SIG-M5 (cell line): ENCODE measurements at places on chromosomes 5 and 9.

DNA sequence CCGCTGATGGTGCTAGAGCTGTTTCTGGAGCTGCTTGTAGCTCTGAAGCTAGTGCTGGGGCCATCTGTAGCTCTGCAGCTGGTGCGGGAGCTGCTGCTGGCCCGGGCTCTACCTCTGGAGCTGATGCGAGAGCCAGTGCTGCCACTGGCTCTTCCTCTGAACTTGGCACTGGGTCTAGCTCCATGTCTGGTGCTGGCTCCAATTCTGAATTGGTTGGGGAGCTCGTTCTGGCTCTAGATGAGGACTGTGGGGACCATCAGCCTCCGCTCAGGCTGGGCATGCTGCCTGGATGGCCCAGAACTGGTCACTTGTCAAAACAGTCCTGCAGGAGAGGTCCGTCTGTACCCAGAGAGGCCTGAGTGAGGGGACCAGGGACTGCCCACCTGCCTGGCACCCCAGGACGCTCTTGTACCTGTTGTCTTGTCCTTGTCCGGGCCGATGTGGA is 21.5 kb downstream of the OBP2B start:
- no peak for DNase-seq

GRCh38 chr9:101683236-101683635 is 55.2 kb downstream of the GRIN3A start:
- no peak for DNase-seq

DNA sequence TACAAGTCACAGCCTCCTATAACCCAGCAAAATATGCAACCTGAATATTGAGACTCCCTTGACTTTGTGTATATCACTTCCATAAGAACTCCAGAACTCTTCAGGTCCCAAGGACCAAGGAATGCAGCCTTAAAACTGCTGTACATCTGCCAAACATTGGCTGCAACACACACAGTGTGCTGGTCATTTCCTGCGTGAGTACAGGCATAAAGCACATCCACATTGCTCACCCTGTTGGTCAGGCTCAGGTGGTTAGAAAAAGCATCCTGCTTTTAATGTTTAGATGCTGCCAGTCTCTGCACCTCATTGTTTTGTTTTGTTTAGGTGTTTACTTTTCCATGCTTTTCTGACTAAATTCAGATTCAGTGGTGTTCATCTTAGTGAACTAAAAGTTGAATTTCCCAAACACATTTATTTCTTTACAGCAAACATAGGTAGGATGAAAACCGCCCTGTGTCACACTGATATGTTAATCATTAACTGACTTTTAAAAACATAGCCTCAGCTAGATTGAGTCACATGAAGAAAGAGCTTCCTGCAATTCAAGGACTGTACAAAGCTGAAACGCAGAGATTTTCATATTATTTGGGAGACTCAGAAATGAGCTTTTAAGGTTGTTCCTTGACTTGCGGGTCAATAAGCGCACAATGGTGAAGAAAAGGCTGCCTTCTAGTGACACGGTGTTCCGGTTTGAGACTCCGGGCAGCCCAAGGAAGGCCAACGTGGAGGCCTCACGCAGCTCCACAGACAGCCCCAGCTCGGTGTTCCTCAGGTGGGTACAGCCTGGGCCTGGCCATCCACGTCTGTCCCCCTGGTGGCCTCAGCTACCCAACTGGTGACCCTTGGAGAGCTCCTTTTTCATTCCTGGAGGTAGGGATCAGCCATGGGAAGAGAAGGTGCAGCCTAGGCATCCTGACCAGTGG is 52.2 kb upstream of the GRAMD2B start:
- DNase-seq, result no peak

DNA sequence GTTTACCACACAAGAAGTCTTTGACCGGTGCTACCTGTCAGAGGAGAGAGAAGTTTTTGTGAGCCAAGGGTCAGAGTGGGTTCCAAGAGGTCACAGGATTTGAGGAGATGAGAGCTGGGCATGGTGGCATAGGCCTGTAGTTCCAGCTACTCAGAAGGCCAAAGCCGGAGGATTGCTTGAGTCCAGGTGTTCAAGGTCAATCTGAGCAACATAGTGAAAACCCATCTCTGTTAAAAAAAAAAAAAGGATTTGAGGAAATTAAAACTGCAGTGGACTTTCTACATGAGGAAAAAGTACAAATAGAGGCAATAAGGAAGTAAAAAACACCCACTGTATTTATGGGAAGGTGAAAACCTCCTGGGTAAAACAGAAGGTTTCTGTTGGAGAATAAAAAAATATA is 63.8 kb downstream of the PHAX start:
- DNase-seq, result no peak

DNA sequence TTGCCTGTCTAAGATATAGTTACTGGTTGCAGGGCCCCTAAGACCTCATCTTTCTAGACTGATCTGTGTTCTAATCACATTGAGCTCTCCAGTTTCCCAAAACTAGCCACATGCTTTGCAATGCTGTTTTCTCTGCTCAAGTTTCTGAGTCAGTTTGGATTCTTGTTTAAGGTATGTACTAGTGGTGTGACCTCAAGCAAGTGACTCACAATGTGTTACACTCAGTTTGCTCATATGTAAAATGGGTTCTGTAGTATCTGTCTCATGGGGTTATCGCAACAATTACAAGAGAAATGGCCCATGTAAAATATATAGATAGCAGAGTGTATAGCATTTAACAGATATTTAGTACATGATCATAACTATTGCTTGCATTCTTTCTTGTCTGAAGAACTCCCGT is 153.1 kb upstream of the ELL2 start:
- no peak for DNase-seq

DNA sequence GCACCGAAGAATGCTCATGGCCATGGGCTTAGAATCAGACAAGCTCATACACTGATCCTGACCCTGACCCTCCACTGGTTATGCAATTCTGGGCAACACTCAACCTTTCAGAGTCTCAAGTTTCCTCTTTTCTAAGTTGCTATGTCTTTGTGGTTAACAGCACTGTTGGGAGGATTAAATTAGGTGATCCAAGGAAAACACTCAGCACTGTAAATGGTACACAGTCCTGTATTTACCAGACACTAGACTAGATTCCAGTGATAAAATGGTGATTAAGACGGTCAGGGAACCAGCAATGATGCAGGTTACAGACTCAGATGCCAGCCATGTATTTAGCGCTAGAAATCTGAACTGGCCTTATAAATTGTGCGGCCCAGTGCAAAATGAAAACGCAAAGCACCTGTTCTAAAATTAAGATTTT is 8.1 kb downstream of the ARL15 start:
- DNase-seq, result peak; percentile 42

GRCh38 chr9:93577078-93577974 is 942 bp downstream of the PHF2 start:
- no peak for DNase-seq

DNA sequence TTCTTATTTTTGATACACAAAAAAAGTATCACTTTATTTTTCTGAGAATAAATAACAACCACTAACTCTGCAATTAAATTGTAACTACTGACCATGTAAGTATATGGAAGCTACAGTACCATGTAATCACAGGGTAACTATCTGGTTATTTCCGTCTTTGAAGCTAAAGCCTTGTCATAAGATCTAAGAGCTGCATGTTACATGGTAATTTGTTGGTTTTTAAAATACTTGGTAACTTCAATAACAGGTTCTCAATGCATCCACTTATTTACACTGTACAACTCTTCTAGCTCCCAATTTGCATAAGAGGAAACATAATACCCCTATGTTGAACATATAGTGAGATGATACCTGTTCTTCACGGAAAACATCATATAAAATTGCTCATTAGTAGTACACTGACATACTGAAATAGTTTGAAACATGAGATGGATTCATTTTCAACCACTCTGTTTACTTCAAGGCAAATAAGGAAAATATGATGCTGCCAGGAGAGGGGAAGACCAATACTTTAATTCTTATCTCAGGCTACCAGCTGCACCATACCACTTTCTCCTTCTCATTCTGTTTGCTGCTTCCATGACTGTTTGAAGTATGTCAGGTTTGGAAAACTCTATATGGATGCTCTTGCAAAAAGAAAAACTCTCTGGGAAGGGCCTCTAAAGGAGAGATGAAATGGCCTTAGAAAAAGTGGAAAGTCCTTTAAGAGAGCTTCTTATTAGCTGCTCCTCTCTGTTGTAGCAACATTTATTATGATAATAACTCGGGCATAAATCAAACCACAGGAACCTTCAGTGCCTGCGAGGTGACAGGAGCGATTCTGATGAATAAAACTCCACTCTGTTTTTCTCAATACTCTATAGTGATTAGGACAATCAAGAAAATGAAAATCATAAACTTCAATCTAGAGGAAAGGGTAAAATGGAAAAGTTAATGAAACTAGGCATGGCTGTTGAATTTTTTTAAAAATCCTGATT is 150.2 kb downstream of the KIAA0825 start:
- DNase-seq, result no peak

DNA sequence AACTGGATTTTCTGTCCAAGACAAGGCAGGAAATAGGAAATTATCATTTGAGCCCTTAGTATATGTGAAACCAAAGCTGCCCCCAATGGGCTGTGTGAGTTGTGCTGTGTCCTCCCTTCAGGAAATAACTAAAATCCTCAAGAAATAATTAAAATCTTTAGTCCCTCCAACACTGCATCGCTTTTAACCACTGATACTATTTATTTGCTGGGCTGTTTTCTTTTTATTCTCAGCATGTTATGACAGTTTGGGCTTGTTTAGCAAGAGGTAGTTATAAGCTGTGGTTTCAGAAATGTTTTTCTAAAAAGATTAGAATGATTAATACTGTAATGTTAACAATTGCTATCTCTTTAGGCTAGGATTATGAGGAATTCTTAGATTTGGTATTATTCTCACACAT is 187.0 kb upstream of the KCNN2 start:
- DNase-seq, result no peak

DNA sequence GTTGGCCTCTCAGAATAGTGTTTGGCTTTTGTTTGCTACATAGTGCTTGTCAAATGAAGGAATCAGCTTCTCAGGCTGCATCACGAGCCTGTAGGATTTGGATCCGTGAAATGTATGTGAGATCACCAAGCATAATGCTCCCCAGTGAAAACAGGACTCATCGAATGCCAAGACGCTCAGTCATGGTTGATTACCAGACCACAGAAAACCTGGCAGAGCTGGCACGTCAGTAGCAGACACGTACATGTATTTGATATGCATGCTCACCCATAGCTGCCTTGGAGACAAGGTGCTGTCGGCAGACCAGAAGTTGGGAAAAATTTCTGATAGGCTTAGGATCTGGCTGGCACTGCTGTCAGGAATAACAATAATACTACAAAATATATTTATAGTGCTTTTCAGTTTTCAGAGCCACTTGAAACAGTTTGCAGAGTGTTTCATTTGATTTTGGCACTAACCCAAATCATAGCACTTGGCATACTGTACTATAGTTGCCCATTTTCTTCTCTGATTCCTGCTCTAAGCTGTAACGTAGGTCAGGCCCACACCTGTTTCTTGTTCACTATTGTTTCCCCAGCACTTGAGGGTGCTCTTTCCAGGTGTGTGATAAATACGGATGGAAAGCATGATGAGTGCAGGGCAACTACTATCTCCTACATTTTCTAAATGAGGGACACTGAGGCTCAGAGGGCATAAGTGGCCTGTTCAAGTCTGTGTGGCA is 226.1 kb downstream of the NR3C1 start:
- no peak for DNase-seq

DNA sequence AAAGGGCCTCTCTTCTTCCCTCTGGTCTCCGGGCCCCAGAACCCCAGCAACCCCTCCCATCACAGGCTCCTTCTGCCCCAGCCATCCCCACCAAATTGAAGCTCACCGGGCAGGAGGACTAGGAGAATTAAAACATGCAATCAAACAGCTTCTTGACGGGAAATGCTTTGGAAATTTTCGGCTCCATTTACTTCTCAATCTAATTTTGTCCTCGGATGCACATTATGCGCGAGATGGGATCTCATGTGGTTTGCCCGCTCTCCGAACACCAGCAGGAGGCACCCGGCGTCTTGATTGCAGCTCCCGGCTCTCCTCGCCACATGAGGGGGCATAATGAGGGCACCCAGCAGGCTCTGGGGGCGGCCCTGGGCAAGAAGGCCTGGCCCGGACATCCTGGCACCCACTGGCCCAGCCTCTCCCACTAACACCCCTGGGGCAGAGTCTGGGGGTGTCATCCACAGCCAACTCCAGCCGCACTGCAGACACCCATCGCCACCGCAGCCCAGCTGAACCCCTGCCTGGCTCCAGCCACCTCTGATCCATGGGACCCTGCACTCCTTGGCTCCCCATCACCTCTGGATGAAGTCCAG is 135.5 kb downstream of the PAX5 start:
- no peak for DNase-seq

GRCh38 chr5:67483453-67484030 is 286.9 kb upstream of the CD180 start:
- no peak for DNase-seq

DNA sequence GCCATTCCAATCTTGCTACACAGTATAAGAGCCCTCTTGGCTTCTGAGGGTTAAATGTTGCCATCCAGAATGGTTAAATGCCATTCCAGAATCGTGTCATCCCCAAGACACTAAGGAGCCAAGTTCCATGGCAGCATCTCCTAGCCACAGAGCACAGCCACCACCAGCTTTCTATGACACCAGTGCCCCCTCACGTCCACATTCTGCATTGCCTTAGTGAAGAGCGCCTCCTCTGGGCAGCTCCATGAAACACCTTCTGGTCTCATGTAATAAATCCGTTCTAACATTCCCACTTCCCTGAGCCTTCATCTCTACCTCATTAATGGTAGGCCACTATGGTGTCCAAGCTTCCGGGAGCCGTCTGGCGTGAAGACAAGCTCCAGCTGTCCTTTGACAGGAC is 12.4 kb downstream of the CBY3 start:
- no peak for DNase-seq

DNA sequence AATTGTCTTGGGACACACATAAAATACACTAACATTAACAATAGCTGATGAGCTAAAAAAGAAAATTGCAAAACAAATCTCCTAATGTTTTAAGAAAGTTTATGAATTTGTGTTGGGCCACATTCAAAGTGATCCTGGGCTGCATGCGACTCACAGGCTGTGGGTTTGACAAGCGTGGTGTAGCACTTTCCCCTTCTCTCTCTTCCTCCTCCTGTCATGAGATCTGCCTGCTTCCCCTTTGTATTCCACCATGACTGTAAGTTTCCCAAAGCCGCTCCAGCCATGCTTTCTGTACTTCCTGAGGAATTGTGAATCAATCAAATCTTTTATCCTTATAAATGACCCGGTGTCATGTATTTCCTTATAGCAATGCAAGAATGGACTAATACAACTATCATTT is 178.0 kb downstream of the TLR4 start:
- DNase-seq, result no peak

GRCh38 chr9:128683340-128684064 is 5.5 kb upstream of the SET start:
- DNase-seq, result no peak

GRCh38 chr9:127847178-127847510 is 7.3 kb downstream of the ENG start:
- no peak for DNase-seq

- DNase-seq, result no peak
Observed at GRCh38 chr5:76782444-76782843, 36.4 kb upstream of the F2RL1 start.
